ENCODE measurements at places on chromosomes 16 and 17. TPM values are rescaled to one million over a fixed set of nuclear protein-coding genes. Genes with fewer than 3 reads are reported as not detected.

DNA sequence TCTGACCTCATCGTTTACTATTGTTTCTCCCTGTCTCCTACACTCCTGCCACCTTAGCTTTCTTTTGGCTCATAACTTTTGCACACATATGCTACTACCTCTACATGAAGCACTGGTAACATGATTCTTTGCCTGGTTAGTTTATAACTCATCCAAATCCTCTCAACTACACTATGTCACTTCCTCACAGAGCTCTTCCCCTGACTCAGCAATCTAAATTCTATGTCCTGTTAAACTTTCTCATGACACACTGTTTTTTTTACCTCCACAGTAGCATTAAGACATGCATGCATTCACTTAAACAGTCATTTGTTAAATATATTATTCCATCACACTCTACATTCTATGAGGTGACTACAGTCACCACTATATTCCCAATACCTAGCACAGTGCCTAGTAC lies 19.7 kb downstream of the APPBP2 start:
- no peaks in the 10 kb centered on the region for H3K27me3 ChIP-seq
- H3K4me1 ChIP-seq, result peaks cover 4% of the 10 kb centered on the region
- no peak for DNase-seq
- H3K27ac ChIP-seq, result no peak overlapping the region
- H3K4me3 ChIP-seq, result no peak overlapping the region
- peaks cover 8% of the 10 kb centered on the region for H3K36me3 ChIP-seq

DNA sequence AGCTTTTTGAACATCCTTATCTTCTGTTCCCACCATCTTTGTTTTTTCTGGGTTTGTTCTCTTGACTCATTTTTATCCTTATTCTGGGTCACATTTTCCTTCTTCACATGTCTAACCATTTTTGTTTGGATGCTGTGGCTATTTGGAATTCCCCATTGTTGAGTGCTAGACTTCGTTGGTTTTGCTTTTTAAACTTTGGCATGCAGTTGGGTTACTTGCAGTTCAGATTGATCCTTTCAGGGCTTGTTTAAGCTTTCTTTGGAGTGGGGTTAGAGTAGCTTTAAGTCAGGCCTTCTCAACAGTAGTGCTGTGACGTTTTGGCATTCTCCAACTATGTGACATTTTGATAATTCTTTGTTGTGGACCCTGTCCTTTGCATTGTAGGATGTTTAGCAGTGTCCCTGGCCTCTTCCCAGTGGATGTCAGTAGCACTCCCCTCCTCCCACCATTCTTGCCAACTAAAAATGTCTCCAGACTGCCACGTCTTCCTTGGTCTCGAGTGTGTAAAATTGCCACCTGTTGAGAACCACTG lies 21.1 kb downstream of the PRMT7 start:
- no peaks in the 10 kb centered on the region for H3K27me3 ChIP-seq
- H3K27ac ChIP-seq, result peak overlapping the region; percentile 48
- H3K36me3 ChIP-seq, result peaks cover 33% of the 10 kb centered on the region
- H3K4me3 ChIP-seq, result peak overlapping the region; percentile 5
- H3K4me1 ChIP-seq, result peaks cover 29% of the 10 kb centered on the region

DNA sequence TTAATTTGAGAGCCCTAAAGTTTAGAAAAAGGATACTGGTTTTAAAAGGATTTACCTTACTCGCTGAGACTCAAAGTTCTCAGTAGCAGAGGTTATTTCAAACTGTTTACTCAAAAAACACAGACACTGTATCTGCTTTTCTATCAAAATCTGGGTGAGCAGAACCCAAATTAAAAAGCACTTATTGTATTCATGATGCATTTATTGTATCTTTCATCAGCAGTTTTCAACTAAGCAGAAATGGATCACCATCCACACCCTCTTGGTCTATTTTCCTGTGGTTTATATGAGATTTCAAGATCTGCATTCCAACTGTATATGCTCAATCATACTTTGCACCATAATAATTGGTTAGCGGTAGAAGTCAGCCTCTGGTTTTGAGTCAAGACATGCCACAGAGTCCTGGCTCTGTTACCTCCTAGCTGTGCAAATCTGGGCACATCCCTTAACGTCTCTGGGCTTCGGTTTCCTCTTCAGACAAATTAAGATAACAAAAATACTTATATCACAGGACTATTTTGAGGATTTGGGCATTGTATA lies 109.5 kb downstream of the ASIC2 start:
- no peaks in the 10 kb centered on the region for H3K4me1 ChIP-seq
- no peaks in the 10 kb centered on the region for H3K27me3 ChIP-seq
- H3K27ac ChIP-seq, result no peak overlapping the region
- DNase-seq, result no peak

- H3K27me3 ChIP-seq, result no peaks in the 10 kb centered on the region
- H3K4me1 ChIP-seq, result peaks cover 39% of the 10 kb centered on the region
- H3K27ac ChIP-seq, result no peak overlapping the region
- peaks cover 5% of the 10 kb centered on the region for H3K36me3 ChIP-seq
- H3K4me3 ChIP-seq, result no peak overlapping the region
- no peak for DNase-seq
Observed at GRCh38 chr16:87854907-87855683, 14.2 kb downstream of the SLC7A5 start.

DNA sequence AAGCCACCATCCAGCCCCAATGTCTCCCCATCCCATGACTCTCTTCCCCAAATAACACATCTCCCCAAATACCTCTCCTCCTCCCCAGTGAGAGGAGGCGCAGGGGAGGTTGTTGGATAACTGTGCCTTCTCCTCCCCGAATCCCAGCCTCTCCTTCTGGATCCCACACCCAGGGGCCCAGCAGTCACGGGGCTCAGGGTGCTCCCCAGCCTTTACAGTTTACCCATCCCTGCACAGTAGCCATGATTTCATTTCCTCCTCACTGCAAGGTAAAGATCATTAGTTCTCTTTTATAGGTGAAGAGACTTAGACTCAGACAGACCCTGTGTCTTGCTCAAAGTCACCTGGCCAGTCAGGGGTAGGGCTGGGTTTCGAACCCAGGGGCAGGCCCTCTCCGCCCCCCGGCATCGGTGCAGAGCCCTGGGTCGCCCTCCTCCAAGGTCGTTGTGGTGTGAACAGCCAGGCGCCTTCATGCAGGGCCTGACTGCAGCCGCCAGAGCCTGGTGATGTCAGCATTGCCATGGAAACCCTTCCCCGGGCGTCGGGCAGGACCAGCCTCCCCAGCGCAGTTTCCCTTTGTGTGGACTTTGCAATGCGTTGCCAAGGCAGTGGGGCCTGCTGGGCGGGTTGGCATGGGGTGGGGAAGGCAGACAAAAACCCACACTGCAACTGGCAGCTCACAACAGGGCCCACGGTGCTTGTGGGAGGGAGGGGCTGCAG lies 53.3 kb upstream of the TOB1 start:
- H3K4me1 ChIP-seq, result peaks cover 45% of the 10 kb centered on the region
- no peak overlapping the region for H3K4me3 ChIP-seq
- peak; percentile 94 for DNase-seq
- H3K27ac ChIP-seq, result peak overlapping the region; percentile 74

GRCh38 chr16:85735225-85735635 lies 15.7 kb downstream of the C16orf74 start:
- H3K27me3 ChIP-seq, result no peaks in the 10 kb centered on the region
- peaks cover 72% of the 10 kb centered on the region for H3K4me1 ChIP-seq
- peak overlapping the region; percentile 83 for H3K27ac ChIP-seq
- no peaks in the 10 kb centered on the region for H3K36me3 ChIP-seq
- peak overlapping the region; percentile 7 for H3K4me3 ChIP-seq

GRCh38 chr17:79944821-79945391 lies 90.8 kb downstream of the TBC1D16 start:
- H3K4me3 ChIP-seq, result no peak overlapping the region
- no peak for DNase-seq
- peaks cover 10% of the 10 kb centered on the region for H3K4me1 ChIP-seq
- no peaks in the 10 kb centered on the region for H3K36me3 ChIP-seq
- no peak overlapping the region for H3K27ac ChIP-seq

- DNase-seq, result no peak
- no peak overlapping the region for H3K4me3 ChIP-seq
- no peaks in the 10 kb centered on the region for H3K27me3 ChIP-seq
- no peak overlapping the region for H3K27ac ChIP-seq
- no peaks in the 10 kb centered on the region for H3K4me1 ChIP-seq
- peaks cover 9% of the 10 kb centered on the region for H3K36me3 ChIP-seq
Observed at GRCh38 chr17:66730461-66730923, 104.4 kb upstream of the CACNG5 start.

DNA sequence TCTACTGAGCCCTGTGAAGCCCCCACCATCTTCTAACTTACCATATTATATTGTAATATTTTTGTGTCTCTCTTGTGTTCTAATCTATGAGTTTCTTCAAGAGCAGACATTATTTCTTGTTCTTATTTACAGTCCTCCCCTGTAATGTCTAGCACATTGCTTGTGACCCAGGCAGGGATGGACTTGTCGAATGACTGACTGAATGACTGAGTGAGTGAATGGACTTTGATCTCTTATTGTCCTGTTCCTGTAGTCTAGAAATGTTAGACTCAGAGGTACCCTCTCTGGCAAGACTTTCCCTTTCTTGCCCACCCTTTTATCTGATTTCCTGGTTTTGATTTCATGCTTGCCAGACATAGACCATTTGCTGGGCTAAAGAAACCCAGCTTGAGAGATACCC lies 35.0 kb upstream of the MED13 start:
- H3K4me1 ChIP-seq, result no peaks in the 10 kb centered on the region
- H3K4me3 ChIP-seq, result no peak overlapping the region
- H3K27ac ChIP-seq, result no peak overlapping the region
- DNase-seq, result no peak

DNA sequence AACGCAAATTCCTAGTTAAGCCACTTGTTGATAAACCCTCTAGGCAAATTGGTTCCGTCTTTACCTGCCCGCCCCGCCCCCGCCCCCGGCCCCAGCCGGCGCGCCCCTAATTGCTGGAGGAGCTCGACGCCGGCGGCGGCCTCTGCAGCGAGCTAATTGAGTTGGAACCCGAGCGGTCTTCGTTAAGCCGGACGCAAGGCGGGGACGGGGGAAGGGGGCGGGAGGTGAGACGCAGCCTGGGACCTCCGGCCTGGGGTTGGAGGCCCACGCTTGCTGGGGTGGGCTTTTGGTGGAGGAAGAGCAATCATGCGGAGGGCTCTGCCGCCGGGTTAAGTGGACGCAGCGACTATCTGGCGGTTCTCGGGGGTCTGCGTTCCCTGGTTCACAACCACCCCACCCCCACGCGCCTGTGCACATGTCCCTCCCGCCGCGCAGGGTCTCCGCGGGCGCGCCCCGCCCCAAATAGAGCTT lies 12.7 kb upstream of the FOXF1 start:
- H3K27me3 ChIP-seq, result peaks cover 95% of the 10 kb centered on the region
- H3K4me1 ChIP-seq, result no peaks in the 10 kb centered on the region
- H3K36me3 ChIP-seq, result no peaks in the 10 kb centered on the region
- H3K27ac ChIP-seq, result no peak overlapping the region

- H3K4me3 ChIP-seq, result no peak overlapping the region
- peaks cover 38% of the 10 kb centered on the region for H3K4me1 ChIP-seq
- DNase-seq, result peak; percentile 79
- no peak overlapping the region for H3K27ac ChIP-seq
- peaks cover 11% of the 10 kb centered on the region for H3K27me3 ChIP-seq
- no peaks in the 10 kb centered on the region for H3K36me3 ChIP-seq
Observed at GRCh38 chr17:7177191-7177953, 1.8 kb downstream of the ASGR1 start.

DNA sequence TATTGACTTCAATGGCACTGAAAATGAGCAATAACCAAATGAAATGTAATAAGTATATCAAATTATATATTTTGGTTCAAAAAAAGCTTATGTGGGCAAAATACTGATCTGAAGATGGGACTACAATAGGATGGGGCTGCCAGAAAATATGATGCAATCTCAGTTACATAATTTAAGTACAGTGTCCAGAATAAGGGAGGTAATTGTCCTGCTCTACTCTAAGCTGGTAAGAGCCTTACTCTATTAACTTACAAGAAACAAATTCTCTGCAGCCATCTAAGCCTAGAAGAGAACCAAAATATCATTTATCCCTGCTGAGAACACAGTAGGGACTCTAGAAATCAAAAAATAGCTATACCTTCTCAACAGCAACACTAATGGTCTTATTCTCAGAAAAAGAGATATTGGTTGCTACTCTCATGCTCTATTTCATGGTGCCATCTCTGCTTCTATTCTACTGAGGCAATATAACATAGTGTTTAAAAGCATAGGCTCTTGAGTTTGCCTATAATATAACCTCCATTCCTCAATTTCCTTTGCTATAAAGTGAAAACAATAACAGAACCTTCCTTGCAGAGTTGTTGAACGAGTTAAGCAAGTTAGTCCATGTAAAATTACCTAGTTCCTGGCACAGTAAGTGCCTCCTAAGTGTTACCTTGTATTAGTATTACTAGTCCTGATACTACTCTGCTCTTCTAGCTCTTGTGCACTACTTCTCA lies 19.9 kb downstream of the NQO1 start:
- no peaks in the 10 kb centered on the region for H3K4me1 ChIP-seq
- DNase-seq, result no peak
- no peaks in the 10 kb centered on the region for H3K27me3 ChIP-seq
- peaks cover 16% of the 10 kb centered on the region for H3K36me3 ChIP-seq
- no peak overlapping the region for H3K4me3 ChIP-seq

DNA sequence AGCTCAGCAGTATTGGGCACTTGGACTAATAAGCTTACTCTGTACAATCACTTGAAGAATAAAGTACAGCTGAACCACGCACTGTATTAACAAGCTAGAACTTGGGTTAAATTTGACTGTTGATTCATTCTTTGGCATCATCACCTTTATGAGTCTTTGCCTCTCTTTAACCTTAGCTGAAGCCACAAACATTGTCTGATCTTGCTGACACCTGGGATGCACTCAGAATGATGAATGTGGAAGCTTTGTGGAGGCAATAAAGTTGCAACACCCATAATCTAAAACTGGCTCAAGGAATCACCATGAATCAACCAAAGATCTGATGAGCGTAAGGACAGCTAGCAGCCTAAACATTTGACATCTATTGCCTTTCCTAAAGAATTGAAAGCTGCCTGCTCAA lies 590.6 kb upstream of the SOX9 start:
- no peaks in the 10 kb centered on the region for H3K36me3 ChIP-seq
- no peaks in the 10 kb centered on the region for H3K27me3 ChIP-seq
- DNase-seq, result no peak
- H3K4me1 ChIP-seq, result no peaks in the 10 kb centered on the region
- H3K27ac ChIP-seq, result no peak overlapping the region

DNA sequence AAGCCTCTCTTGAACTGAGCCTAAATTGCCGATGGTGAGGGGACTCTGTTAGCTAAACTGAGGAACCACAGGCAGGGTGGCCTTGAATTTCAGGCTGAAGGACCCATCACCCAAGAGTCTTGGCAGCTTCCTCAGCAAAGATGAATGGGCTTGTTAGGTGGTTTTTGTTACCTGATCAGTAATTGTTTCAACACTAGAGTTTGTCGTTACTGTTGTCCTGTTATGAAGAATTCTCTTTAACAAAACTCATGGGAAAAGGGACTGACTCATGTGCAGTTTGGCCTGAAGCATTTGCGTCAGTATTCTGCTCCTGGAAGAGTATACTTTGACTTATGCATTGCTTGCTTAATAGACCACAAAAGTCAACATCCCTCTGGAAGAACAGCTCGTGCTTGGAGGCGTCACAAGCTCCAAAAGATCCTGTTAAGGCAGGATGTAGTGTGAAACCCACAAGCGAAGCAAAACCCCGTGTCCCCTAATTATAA lies 206.0 kb downstream of the IRX3 start:
- DNase-seq, result no peak
- no peak overlapping the region for H3K4me3 ChIP-seq
- no peaks in the 10 kb centered on the region for H3K27me3 ChIP-seq
- no peaks in the 10 kb centered on the region for H3K4me1 ChIP-seq
- no peaks in the 10 kb centered on the region for H3K36me3 ChIP-seq

Gene P2RX5
- polyA plus RNA-seq, result 8.8 TPM

Gene RAB11FIP4
- polyA plus RNA-seq, result 16.2 TPM

Gene SLC38A8
- polyA plus RNA-seq, result not detected

Gene WSCD1
- polyA plus RNA-seq, result not detected

Gene CHST6
- not detected for polyA plus RNA-seq

Gene SLC7A5
- 1.1 TPM for polyA plus RNA-seq

Gene PPY
- polyA plus RNA-seq, result not detected

Gene XAF1
- polyA plus RNA-seq, result 31.9 TPM

Gene WFDC1
- not detected for polyA plus RNA-seq
